ENCODE measurements at places on chromosomes 11 and 22.

- DNase-seq: no peak
Measured at GRCh38 chr11:18757811-18758210, 31.8 kb upstream of the IGSF22 start.

GRCh38 chr11:118690553-118691304 is 11.3 kb upstream of the TREH start:
- DNase-seq: no peak

GRCh38 chr11:36264011-36264972 is 24.9 kb downstream of the COMMD9 start:
- DNase-seq: no peak

DNA sequence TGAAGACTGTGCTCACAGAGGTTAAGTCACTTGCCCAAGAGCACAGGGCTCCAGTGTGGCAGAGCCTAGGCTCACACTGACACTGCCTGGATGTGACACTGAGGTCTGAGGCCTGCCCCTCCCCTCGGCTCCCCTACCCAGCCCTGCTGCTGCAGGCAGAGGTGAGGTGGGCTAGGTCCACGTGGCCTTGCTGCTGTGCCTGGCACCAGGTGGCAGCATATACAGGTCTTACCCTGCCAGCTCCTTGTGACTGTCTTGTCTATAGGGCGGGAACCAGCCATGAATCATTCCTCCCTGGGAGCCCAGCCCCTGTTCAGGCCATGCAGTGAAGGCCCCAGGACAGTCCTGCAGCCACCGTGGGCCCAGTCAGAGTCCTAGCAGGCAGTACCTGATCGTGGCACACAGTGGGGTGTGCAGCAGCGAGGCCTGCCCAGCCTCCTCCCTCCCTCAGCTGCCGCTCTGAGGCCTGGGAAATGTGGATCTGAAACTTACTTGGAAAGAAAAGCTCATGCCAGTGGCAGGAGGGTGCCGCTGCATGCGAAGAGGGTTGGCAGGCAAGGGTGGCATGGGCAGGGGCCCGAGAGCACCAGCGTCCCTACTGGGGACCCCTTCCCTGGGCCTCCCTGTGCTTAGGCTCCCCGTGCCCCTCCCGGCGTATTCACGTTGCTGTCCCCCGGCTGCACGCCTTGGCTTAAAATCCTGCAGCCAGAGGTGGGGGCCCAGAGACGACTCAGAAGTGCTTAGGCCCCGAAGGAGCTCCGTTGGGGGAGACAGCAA is 1.2 kb upstream of the CERK start:
- no peak for DNase-seq

DNA sequence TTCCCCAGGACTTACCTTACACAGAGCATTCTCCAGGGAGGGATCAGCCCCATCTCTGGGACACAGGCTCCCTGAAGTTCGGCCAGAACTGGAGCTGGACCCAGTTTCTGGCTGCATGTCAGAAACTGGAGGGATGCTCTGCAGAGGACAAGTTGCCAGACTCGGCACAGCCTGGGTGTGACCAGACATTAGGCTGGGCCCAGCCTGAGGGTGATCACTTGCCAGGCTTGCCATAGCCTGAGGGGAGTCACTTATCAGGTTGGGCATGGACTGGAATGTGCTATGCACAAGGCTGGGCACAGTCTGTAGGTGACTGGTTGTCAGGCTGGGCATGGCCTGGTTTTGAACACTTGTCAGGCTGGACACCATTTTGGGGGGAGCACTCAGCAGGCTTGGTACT is 30.7 kb upstream of the STK33 start:
- no peak for DNase-seq

DNA sequence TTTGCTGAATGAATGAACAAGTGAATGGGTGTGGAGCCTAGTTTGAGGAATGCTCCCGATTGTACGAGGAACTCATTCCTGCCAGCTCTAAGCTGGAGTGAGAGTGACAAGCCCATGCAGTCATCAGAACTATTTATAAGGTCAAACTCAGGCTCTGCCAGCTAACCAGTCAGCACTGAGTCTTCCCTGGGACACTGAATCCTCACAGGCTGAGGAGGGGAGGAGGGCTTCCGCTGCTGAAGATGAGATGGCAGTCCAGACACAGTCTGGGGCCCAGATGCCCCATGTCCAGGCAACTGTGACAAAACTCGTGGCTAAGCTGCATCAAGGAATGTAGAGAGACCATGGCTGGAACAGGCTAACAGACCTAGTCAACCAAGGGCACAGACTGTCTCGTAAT is 4.0 kb downstream of the LRP4 start:
- no peak for DNase-seq

DNA sequence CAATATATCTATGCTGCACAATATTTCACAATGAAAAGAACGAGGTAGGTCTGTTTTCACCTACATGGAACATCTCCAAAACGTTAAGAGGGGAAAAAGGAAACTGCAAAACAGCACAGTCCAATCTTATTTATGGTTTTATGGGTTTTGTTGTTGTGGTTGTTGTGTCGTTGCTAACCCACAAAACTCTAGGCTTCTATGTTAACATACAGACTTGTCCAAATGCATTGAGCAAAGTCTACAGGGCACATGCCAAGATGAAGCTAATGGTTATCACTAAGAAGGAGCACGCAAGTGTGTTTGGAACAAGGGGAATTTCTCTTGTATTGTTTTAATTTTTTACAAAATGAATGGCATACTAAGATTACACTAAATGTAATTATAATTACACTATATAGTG is 48.6 kb downstream of the AHNAK start:
- no peak for DNase-seq

DNA sequence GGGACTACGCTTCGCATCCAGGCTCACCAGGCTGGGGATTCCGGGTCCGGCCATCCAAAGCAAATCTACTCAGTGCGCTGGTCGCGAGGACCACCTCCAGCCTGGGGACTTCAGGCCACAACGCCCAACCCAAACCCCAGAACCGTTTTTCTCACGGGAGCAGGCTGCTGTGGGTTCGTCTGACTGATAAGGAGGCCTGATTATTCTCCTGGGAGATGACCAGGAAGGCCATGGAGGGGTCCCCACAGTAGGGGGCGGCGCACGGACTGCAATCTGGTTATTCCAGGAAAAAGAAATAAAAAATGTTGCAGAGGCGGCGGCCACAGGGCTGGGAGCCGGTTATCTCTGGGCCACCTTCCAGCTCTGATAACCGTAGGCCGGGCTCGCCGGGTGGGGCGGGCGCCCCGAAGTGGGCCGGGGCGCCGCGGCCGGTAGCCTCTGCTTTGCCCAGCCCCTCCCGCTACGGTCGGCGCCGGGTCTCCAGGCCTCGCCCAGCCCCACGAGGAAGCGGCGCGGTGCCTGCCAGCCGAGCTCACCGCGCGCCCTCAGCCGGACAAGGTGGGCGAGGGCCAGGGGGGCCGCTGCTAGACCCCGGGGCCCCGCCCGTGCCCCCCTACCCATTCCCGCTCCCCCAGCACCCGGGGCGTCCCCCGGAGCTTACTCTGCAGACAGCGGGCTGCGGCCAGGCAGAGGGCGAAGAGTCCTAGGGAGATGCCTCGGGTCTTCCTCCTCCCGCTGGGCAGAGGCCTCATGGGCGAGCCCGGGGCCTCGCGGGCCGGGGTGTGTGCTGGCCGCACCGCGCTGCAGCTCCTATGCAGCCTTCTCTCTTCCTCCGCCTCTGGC is 446 bp downstream of the VSTM5 start:
- DNase-seq: no peak

GRCh38 chr22:46107089-46107664 is 43.1 kb upstream of the PPARA start:
- no peak for DNase-seq

GRCh38 chr11:32478277-32478731 is 43.0 kb upstream of the WT1 start:
- DNase-seq: no peak

DNA sequence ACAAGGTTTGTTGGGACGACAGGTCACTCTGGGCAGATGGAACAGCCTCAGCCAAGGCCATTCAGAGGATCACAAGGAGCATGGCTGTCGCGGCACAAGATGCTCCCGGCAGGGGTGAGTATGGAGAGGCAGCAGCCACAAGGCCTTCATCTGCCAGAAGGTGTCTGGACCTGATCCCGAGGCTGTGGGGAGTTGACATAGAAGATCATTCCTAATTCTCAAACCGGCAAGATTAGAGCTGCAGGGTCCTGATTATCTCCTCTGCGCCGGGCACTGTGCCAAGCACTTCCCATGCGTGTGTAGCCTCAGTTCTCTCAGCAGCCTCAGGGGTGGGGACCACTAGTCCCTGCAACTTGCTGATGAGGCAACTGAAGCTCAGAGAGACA is 32.3 kb upstream of the RFPL3 start:
- DNase-seq: no peak

DNA sequence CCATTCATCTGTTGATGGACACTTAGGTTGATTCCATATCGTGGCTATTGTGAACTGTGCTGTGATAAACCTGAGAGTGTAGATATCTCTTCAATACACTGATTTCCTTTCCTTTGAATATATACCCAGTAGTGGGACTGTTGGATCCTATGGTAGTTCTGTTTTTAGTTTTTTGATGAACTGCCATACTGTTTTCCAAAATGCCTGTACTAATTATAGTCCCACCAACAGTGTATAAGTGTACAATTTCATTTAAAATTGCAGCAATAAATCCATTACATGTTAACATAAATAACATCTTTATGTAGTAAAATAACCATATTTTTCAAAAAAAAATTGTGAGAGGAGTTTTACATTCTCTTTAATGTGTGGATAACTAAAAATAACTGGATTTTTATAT is 65.0 kb upstream of the SYT9 start:
- DNase-seq: no peak

- DNase-seq: peak; percentile 97
Measured at GRCh38 chr22:46854125-46854870, 91.8 kb downstream of the TBC1D22A start.

GRCh38 chr11:105100206-105100605 is 39.4 kb downstream of the CARD18 start:
- DNase-seq: peak; percentile 78

DNA sequence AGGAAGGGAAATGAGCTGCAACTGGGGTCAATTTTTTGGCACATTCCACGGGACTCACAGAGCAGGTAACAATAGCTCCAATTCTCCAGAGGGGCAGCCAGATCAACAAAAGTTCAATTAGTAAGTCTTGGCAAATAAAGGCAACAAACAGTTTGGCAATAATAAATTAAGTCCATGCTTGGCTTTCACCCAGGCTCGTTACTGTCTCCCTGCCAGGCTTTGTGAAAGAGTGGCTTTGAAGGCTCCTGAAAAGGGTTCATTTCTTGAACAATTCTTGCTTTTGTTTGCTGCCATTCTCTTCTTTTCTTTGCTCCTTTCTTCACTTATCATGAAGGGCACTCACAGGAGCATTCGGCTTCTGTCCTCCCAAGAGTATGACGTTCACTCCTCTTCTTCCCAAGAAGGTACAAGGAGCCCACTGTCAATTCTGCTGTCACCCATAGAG is 123.3 kb downstream of the APIP start:
- DNase-seq: no peak

- DNase-seq: no peak
Measured at GRCh38 chr22:48207919-48208535, 1445.6 kb downstream of the TBC1D22A start.

GRCh38 chr22:33853200-33854097 is 66.8 kb downstream of the LARGE1 start:
- peak; percentile 57 for DNase-seq

- DNase-seq: no peak
Measured at GRCh38 chr22:42091455-42091782, 847 bp upstream of the NDUFA6 start.

DNA sequence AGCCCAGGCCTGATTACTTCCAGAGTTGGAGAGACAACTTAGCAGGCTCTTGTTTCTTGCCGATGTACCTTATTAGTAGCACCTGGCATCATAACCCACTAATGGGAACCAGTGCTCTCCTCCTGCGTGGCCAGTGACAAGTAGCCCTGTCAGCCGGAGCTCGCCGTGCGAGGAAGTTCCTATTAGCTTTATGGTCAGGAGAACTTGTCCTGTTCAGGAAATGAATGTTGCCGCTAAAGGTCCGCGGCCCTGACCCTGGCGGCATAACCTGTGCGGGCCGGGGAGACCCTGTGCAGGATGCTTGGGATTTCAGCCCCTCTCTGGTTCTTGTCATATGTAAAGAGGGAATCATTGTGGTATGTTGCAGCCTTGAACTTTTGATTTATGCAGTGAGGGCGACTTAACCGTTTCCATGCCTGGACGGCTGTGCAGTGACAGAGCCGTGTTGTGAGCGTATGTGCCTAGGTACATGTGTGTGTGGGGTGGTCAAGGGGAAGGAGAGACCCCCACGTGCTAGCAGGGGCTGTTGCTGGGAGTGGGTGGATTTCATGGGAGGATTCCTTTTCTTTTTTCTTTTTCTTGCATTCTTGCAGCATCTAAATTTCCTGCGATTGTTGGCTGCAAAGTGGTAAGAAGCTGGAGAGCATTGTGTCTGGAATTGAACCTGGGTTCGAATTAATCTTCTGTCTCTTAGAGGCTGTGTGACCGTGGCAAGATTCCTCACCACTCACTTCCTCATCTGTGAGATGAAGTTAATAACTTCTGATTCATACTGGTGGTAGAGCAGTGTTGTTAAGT is 15.2 kb downstream of the ZBTB16 start:
- DNase-seq: peak; percentile 14

- DNase-seq: no peak
Measured at GRCh38 chr22:32584650-32585049, 110.0 kb downstream of the FBXO7 start.

DNA sequence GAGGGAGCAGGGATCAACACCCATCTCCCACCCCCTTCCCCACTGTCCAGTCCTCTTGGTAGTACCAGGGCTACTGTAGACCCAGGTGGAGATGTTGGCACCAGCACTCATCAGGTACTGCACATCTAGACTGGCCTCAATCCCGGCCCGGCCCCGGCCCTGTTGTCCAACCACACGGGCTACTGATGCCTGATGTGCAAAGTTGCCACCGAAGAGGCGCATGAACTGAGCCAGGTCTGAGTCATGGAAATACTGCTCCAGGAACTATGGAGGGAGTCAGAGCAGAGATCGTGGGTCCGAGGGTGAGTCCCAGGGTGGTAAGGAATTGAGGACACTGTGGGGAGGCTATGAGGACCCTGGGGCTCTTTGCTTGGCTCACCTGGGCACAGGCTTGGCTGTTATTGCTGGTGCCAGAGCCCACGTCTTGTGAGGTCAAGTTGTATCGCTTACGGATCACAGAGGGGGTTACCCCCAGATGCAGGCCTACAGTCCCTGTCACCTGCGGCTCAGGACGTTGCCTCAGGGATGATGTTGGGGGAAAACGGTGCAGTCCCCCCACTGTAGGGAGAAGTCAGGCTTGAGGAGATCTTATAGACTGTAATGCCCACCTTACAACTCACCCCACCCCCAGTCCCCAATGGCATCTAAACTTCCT is 2.5 kb downstream of the TPP1 start:
- DNase-seq: no peak

DNA sequence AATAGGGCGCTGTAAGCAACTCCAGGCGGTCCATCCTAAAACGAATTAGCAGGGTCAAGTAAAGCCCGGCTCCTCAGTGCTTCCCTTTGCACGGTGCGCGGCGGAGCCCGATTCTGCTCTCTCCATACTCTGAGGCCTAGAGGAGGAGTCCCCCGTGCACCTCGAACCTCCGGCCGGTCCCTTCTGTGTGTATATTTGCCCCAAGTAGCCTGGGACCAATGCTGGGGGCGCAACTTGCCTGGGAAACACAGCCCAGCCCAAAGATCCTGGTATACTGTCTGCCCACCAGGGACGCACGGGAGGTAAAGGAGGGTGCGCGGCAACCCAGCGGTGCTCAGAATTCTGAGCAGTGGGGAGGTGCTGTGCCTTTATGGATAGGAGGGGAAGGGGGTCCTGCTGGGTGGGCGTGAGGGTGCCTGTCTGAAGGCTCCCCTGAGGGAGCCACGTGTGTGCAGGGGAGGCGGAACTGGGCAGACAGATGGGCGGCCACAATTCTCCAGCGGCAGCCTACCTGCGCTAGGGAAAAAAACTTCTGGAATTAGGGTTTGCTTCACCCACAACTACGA is 4.8 kb upstream of the TBX1 start:
- DNase-seq: no peak
